Stimulated activated CD8-positive, alpha-beta memory T cell treated with anti-CD3 and anti-CD28 coated beads, Interleukin-4, amount 100 ng/mL, for 1 hour (primary cell): ENCODE measurements at places on chromosomes 11 and 22.

DNA sequence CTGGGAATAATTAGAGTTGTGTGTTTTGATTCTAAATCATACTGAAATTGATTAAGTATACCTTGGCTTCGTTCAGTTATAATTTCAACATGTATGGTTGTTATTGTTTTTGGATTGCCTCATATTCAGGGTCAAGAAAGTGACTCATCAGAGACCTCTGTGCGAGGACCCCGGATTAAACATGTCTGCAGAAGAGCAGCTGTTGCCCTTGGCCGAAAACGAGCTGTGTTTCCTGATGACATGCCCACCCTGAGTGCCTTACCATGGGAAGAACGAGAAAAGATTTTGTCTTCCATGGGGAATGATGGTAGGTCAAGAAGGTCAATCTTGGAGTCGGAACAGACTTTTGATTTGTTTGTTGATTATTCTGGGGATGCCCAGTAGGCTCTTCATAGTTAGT lies 40.4 kb downstream of the KMT2A start:
- DNase-seq = no peak

DNA sequence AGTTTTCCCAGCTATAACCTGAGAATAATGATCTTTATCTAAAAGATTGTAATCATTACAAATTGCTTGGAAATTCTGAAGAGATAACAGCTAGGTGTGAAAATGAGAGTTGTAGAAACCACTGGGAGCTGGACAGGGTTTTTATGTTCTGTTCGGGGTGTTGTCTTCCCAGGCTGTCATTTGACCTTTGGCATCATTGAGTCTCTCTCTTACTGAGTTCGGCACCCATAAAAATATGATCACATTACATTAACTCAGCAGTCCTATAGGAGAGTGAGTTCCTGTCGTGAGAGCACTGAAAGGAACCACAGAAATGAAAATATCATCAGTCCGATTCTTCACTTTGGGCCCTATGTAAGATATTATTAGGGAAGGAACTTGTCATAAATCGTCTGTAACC lies 29.3 kb downstream of the KIRREL3 start:
- DNase-seq = no peak

DNA sequence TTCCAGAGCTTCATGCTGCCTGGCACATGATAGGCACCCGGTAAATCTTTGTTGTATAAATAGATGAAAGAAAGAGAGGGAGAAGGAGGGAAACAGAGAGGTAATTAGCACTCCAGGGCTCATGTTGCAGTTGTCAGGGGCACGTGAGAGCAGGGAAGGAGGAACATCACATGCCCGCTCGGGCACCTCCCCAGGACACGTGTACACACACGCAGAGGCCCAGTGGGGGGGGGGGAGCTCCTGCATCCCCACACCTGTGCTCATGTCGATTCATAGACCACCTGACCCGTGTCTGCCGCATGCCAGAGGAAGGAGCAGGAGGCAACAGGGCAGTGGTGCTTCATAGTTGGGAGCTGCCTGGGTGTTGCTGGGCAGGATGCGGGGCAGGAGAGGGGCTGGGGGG lies 37.1 kb upstream of the NNMT start:
- DNase-seq = no peak

DNA sequence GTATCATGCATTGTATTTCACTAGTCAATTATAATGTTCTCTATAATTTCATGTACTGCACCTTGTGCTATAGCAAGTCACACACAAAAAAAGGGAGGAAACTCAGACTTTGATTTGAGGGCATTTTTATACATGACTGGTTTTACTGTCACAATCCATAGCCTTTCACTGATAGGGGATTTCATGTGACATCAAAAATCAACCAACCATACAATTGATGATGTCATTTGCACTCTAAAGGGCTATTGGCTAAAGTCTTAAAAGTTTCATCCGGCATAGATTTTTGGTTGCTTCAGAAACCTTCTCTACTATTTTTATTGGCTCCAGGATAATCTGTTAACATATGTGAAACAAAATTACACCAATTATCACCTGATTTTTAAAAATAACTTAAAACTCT lies 237.8 kb downstream of the DCDC1 start:
- no peak for DNase-seq

- no peak for DNase-seq
These were observed 432 bp upstream of the GP1BB start for GRCh38 chr22:19722982-19723231.

GRCh38 chr11:14644226-14645014 lies 816 bp downstream of the PDE3B start:
- no peak for DNase-seq

- DNase-seq = no peak
These were observed 136.9 kb upstream of the SYT13 start for GRCh38 chr11:45423036-45423435.

GRCh38 chr11:61696602-61697001 lies 16.4 kb downstream of the DAGLA start:
- DNase-seq = no peak

GRCh38 chr11:19241260-19242178 lies 774 bp upstream of the E2F8 start:
- no peak for DNase-seq

- no peak for DNase-seq
These were observed 300.2 kb downstream of the LARGE1 start for GRCh38 chr22:33620085-33620484.

DNA sequence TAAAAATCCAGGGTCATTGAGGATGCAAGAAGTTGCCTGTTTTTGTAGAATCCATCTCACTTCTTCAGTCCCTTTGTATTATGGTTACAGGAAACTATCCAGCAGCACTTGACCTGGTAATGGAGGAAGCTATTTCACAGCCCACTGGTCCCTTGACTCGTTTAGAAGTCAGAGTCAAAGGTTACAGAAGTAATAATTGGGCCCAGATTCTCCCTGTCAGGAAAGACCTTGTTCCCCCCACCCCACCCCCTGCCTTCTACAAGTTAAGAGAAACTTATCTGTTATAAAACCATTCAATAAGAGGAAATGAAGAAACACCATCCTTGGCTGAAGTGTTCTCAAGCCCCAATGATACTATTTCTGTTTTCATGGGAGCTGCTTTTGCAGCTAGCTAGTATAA lies 65.8 kb downstream of the CSTPP1 start:
- no peak for DNase-seq

- DNase-seq = no peak
These were observed 36.3 kb downstream of the PDE2A start for GRCh38 chr11:72637926-72638325.

DNA sequence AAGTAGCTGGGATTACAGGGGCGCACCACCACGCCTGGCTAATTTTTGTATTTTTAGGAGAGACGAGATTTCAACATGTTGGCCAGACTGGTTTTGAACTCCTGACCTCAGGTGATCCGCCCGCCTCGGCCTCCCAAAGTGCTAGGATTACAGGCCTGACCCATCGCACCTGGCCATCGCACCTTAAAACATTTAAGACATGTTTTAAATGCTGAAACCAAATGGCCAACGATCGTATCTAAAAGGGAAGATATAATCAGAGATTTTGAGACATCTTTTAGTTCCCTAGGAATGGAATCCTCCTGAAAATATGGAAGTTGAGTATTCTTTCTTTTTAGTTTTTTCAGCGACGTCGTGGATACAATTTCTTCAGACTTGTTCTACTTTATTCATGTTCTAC lies 21.8 kb upstream of the APOBEC3A start:
- no peak for DNase-seq

- DNase-seq = no peak
These were observed 6.7 kb upstream of the CYTH4 start for GRCh38 chr22:37275622-37276021.

- DNase-seq = no peak
These were observed 128.3 kb downstream of the TEAD1 start for GRCh38 chr11:12802418-12803085.
